Glutamatergic neuron (in vitro differentiated cells): ENCODE measurements at places on chromosomes 16 and 17. TPM values are rescaled to one million over a fixed set of nuclear protein-coding genes. Genes with fewer than 3 reads are reported as not detected.

DNA sequence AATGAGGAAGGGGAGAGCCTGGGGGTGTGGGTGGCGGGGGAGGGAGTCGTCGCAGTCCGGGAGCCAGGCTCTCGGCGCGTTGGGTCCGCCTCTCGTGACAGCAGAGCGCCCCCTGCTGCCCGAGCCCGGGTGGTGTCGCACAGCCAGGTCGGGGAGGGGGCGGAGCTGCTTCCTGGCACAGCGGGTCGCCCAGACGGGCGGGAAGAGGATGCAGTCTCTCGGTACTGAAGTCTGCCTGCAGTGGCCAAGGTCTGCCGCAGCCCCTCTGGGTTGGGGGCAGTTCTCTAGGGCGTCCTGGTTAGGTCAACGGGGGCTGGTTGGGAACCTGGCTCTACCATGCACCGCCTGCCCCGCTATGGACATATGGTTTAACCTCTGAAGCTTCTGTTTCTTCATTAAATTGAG, 38.2 kb upstream of the CCDC182 start:
- DNase-seq: peak; percentile 97
- H3K27me3 ChIP-seq: no peaks in the 10 kb centered on the region
- no peaks in the 10 kb centered on the region for H3K36me3 ChIP-seq
- no peak overlapping the region for H3K27ac ChIP-seq

DNA sequence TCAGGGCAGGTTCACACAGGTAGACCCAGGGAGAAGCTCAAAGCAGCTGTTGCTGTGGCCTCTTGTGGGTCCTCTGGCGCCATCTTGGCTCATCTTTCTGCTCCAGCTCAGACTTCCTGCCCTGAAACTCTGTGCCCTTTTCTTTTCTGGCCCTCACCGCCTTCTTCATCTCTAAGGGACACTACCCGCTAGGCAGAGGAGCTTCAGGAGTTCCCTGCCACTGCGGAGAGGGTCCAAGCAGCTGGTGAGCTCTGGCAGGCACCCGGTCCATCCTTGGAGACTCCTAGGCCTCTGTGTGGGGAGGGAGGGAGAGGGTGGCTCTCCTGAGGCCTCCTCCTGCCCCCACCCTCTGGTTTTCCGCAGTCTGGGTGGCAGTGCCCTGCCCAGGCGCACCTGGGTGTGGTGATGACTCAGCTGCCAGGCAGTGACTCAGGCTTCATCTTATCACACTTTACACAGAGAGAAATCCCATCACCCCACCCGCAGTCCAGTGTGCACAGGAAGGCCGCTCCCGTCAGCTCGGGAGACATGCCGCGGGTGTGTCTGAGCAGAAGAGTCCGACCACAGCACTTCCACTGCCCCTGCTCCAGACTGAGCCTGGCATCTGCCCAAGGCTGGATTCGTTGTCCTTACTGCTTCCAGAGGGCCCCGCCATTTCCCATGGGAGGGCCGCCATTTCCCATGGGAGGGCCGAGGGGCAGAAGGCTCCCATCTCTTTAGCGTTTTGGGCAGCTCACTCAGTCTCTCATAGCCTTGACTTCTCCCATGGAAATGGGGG, 7.3 kb downstream of the NT5C start:
- no peak overlapping the region for H3K27ac ChIP-seq
- no peak overlapping the region for H3K4me3 ChIP-seq
- H3K4me1 ChIP-seq: no peaks in the 10 kb centered on the region
- H3K27me3 ChIP-seq: peaks cover 6% of the 10 kb centered on the region
- DNase-seq: no peak
- H3K36me3 ChIP-seq: no peaks in the 10 kb centered on the region

- peaks cover 11% of the 10 kb centered on the region for H3K27me3 ChIP-seq
- peaks cover 14% of the 10 kb centered on the region for H3K4me1 ChIP-seq
- DNase-seq: peak; percentile 75
- no peak overlapping the region for H3K4me3 ChIP-seq
Measured at GRCh38 chr17:4881761-4882555, 17.4 kb upstream of the C17orf107 start.

- H3K27me3 ChIP-seq: peaks cover 21% of the 10 kb centered on the region
- H3K4me1 ChIP-seq: peaks cover 2% of the 10 kb centered on the region
- no peaks in the 10 kb centered on the region for H3K36me3 ChIP-seq
- no peak within 1 kb of the TSS for H3K27ac ChIP-seq
Measured at GRCh38 chr17:74922694-74923537, at the start of gene USH1G. USH1G (minus strand) TSS chr17:74923255; CDS start chr17:74923073, 182 bp downstream.

The ZNF594 gene
- total RNA-seq: 21.2 TPM

- no peaks in the 10 kb centered on the region for H3K36me3 ChIP-seq
- peaks cover 16% of the 10 kb centered on the region for H3K27me3 ChIP-seq
Measured at GRCh38 chr16:1984347-1985225, 593 bp downstream of the GFER start.

DNA sequence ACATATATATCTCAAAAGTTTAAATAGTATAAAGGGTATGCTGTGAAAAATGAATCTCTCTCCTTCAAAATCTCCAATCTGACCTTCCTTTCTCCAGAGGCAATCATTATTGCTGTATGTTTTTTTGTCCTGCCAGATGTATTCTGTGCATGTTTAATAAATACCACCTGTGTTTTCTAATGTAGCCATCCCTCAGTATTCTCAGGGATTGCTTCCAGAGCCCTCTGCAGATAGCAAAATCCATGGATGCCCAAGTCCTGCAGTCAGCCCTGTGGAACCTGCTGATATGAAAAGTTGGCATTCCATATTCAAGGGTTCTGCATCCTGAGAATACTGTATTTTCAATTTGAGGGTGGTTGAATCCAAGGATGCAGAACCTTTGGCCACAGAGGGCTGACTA, 42.9 kb downstream of the BPTF start:
- no peak for DNase-seq
- peaks cover 1% of the 10 kb centered on the region for H3K4me1 ChIP-seq
- H3K27me3 ChIP-seq: no peaks in the 10 kb centered on the region

The MSL1 gene
- total RNA-seq: 110 TPM

DNA sequence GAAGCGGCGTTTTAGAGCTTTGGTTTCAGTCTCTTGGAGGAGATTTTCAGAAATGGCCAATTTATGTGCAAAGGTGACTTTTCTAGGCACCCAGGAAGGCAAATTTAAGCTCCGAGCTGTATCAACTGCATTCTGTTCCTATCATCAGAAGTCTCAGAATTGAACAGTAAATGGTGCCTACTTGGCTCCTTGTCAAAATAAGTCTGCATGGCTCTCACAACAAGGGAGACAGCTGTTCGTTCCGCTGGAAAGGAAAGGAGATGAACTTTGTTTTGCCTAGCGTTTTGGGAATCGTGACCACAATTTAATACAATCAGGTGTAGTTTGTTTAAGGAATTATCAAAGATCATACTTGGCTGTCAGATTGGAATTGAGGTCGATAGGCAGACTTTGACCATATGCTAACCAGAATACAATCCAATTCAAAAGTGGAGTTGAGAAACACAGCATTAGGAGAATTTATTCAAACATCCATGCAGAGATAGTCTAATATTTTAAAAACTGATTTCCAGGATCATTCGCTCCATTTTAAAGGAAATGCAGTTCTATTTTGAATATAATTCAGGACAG, 139.4 kb downstream of the CPPED1 start:
- H3K4me1 ChIP-seq: peaks cover 40% of the 10 kb centered on the region
- H3K36me3 ChIP-seq: peaks cover 26% of the 10 kb centered on the region
- H3K27ac ChIP-seq: peak overlapping the region; percentile 89
- H3K27me3 ChIP-seq: peaks cover 10% of the 10 kb centered on the region

- H3K27me3 ChIP-seq: peaks cover 6% of the 10 kb centered on the region
- H3K27ac ChIP-seq: no peak overlapping the region
- no peak for DNase-seq
- no peak overlapping the region for H3K4me3 ChIP-seq
Measured at GRCh38 chr16:11064851-11065250, 120.5 kb downstream of the CLEC16A start.

The ATP1B2 gene
- total RNA-seq: 11.3 TPM

DNA sequence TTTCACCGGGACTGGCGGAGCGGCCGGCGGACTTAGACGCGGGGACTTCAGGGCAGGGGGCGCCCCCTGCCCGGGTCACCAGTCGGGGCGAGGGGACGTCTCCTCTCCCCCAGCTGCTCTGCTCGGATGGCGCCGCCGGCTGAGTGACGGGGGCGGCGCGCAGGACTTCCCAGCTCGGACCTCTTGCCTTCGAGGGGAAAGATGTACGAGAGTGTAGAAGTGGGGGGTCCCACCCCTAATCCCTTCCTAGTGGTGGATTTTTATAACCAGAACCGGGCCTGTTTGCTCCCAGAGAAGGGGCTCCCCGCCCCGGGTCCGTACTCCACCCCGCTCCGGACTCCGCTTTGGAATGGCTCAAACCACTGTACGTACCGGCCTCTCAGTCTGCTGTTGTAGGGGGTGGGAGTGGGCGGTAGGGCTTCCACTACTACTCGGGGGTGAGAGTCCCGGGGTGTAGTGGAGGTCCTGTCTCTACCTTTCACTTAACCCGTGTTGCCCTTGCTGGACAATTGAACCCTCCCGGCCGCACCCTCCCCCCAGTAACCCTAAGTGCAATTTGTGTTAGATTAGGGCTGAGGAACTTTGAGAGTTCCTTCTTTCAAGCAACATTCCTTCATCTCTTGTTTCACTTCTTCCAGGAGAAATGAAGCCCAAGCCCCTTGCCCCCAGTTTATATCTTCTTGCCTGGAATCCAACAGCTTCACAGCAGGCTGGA, 21.9 kb downstream of the GJD3 start:
- H3K36me3 ChIP-seq: peaks cover 5% of the 10 kb centered on the region
- peaks cover 20% of the 10 kb centered on the region for H3K27me3 ChIP-seq
- H3K4me1 ChIP-seq: peaks cover 25% of the 10 kb centered on the region
- peak overlapping the region; percentile 85 for H3K27ac ChIP-seq
- peak overlapping the region; percentile 92 for H3K4me3 ChIP-seq

GRCh38 chr16:16158741-16159374, 64.4 kb downstream of the ABCC6 start:
- H3K4me1 ChIP-seq: no peaks in the 10 kb centered on the region
- H3K36me3 ChIP-seq: peaks cover 19% of the 10 kb centered on the region
- no peak overlapping the region for H3K27ac ChIP-seq
- no peak overlapping the region for H3K4me3 ChIP-seq

The CPNE7 gene
- total RNA-seq: 17.8 TPM

The GFER gene
- total RNA-seq: 26.0 TPM

- DNase-seq: no peak
- H3K27me3 ChIP-seq: peaks cover 7% of the 10 kb centered on the region
- H3K36me3 ChIP-seq: peaks cover 4% of the 10 kb centered on the region
- no peak overlapping the region for H3K4me3 ChIP-seq
Measured at GRCh38 chr16:51276336-51276735, 125.3 kb upstream of the SALL1 start.

- H3K36me3 ChIP-seq: no peaks in the 10 kb centered on the region
- no peak overlapping the region for H3K4me3 ChIP-seq
- no peak overlapping the region for H3K27ac ChIP-seq
- no peaks in the 10 kb centered on the region for H3K27me3 ChIP-seq
Measured at GRCh38 chr17:55576996-55577586, 65.8 kb upstream of the SMIM36 start.

DNA sequence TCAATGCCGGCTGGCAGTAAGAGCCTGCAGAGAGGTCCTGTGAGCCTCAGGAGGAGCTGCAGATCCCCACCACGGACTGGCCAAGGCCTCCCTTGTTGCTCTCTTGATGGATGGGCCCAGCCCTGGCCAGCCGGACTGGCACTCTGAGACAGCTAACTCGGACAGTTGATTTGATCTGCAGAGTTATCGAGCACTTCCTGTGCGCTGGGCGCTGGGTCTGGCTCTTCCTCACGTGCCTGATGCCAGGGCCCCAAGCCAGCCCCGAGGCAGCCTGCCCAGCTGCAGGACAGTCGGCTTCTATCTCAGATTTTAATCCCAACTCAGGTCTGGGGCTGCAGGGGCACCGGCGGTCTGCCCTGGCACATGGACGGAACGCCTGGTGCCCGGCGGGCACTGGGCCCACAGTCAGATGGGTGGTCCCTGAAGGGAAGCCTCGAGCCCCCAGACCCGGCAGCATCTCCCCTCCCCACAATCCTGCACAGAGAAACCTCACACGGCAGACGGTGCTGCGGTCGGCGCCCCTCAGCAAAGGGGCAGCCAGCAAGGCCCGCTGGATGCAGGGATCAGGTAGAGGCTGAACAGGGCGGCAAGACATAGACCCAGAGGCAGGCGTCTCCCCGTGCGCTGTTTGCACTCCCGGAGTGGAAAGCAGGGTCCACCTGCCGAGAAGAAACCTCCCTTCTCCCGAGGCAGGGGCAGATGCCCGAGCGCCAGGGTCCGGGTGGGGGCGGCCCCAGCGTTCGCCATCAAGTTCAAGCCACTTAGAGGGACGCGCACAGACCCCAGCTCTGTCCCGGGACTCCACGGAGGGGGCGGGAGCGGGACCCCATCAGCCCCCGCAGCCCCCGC, 34.0 kb downstream of the TIMM22 start:
- peak overlapping the region; percentile 81 for H3K27ac ChIP-seq
- H3K4me1 ChIP-seq: peaks cover 33% of the 10 kb centered on the region
- H3K4me3 ChIP-seq: peak overlapping the region; percentile 80
- no peaks in the 10 kb centered on the region for H3K36me3 ChIP-seq

The ASPA gene
- not detected for total RNA-seq

The PRAC2 gene
- not detected for total RNA-seq

- H3K27me3 ChIP-seq: no peaks in the 10 kb centered on the region
- H3K4me1 ChIP-seq: no peaks in the 10 kb centered on the region
- no peak overlapping the region for H3K4me3 ChIP-seq
- H3K36me3 ChIP-seq: peaks cover under 1% of the 10 kb centered on the region
- no peak for DNase-seq
- H3K27ac ChIP-seq: no peak overlapping the region
Measured at GRCh38 chr17:55081559-55081958, 113.0 kb downstream of the STXBP4 start.

DNA sequence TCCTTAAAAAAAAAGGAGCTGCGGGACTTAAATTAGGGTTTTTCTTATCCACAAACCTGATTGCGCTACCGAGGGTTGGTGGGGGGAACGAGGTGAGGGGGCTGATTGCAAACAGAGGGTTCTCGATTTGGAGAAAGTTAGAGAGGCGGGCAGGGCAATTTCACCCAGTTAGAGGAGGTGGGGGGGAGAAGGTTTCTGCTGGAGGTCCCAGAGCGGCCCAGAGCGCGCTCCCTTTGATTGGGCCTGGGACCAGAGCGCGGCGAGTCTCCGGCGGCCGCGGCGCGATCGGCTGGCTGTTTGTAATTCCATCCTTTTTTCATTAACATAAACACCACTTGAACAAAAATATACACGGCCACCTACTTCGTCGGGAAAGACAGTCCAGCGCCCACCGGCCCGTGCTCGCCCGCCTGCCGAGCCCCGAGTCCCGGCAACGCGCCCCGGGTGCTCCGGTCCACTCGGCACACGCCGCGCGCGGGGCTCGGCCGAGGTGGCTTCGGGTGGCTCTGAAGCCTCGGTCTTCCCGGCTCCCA, 13.3 kb upstream of the FOXF1 start:
- H3K4me1 ChIP-seq: peaks cover 7% of the 10 kb centered on the region
- peak overlapping the region; percentile 34 for H3K4me3 ChIP-seq
- H3K27ac ChIP-seq: no peak overlapping the region
- H3K36me3 ChIP-seq: no peaks in the 10 kb centered on the region
- peak; percentile 27 for DNase-seq

GRCh38 chr16:30692396-30693064, 6.4 kb upstream of the SRCAP start:
- DNase-seq: no peak
- peaks cover 17% of the 10 kb centered on the region for H3K27me3 ChIP-seq
- no peak overlapping the region for H3K27ac ChIP-seq
- no peak overlapping the region for H3K4me3 ChIP-seq
- peaks cover 3% of the 10 kb centered on the region for H3K4me1 ChIP-seq

The GPR139 gene
- total RNA-seq: not detected
